ENCODE measurements at places on chromosomes 3 and 15.

DNA sequence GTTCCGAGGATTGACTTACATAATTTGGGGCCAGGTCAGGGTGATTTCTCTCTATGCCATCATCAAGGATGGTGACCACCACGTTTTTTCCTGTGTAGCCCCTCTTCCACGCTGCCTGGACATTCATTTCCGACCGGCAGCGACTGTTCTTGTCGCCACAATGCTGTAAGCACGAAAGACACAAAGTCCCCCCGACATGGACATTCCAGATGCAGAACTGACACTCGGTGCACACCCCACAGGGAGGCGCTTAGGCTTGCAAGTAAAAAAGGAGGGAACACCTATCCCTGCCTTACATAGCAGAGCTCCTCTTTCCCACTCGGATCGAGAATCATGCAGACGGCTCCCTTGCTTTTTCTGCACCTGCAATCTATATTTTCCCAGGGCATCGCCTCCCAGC, 58.2 kb downstream of the PCSK6 start:
- DNase-seq: no peak

GRCh38 chr3:189570916-189571315, 60.3 kb upstream of the TP63 start:
- DNase-seq: peak; percentile 25

- DNase-seq: peak; percentile 3
These were observed 143.4 kb downstream of the FEZF2 start for GRCh38 chr3:62229908-62230307.

DNA sequence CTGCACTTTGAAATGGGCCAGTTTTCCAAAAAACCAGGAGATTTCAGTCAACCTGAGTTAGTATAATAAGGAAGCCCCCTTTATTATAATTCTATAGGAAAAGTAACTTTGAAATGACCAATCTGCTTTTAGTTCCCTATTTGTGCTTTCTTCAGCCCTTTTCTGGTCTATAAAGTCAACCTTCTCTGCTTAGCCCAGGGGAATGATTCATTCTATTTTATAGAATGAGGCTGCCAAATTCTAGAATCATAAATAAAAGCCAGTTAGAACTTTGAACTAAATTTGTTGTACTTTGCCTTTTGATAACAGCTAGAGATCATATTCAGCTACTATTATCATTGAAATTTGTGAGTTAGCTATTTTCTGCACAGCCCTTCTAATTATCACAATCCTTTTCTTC, 24.7 kb downstream of the CIP2A start:
- DNase-seq: peak; percentile 15

DNA sequence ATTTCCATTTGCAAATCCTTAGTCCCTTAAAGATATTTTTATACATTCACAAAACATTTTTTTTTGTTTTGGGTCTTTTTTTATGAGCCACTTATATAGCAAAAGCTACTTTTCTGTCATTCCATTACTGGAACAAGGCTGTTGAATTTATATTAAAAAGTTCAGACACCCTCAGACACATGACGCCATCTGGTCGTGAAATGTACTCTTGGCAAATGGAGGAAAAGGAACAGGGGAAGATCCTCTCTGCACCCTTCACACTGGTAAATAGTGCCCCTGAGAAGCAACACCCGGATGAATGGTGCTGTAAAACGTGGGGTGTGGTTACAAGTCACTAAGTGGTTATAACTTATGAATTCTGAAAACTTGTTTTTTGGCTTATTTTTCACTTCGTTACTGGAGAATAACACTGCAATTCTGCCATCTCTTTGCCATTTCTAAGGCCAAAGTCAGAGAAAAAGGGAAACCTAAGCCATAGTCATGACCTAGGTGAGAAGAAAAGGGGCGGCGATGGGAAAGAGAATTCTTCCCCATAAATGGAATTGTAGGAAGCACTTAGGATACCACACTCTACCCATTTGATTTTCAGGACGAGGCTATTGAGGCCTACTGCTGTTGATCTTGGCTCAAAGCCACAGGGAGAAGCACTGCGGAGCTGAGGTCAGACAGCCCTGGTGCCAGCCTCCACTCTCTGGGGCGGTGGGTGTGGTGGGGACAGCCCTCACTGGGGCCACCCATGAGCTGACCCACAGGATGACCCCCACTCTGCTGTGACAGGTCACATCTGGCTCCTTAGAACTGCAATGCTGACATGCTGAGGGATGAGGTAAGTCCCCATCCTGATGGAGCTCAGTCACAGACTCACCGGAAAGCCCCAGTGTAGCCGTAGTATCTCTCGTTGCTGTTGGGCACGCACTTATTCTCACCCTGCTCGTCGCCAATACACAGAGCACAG, 21.9 kb downstream of the LTF start:
- DNase-seq: peak; percentile 70

DNA sequence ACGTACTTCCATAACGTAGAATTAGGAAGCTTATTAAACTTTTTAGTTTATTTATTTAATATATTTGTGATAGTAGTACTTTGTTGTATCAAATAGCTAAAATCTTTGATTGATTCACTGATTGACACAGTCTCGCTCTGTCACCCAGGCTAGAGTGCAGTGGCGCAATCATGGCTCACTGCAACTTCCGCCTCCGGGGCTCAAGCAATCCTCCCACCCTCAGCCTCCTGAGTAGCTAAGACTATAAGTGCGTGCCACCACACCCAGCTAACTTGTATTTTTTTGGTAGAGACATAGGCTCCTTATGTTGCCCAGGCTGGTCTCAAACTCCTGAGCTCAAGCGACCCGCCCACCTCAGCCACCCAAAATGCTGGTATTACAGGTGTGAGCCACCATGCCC, 5.7 kb downstream of the APH1B start:
- no peak for DNase-seq

DNA sequence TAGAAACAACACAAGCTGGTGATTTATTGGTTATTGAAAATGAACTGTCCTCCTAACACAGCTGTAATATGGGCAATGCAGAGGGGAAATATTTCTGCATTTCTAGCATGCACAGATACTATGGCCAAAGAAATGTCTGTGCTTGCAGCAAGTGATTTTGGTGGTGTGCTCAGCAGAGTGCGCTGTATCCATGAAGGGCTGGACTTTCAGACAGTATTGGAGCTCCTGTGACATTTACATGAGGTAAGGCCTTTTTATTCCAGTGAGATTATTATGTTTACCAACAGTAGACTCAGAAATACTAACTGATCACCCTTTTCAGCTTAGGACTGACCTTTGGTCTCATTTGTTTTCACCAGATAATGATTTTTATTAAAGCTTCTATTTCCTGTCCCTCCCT, 1302.6 kb upstream of the EPHA6 start:
- DNase-seq: no peak

- DNase-seq: peak; percentile 22
These were observed 145.5 kb upstream of the ABHD17C start for GRCh38 chr15:80549654-80550053.

DNA sequence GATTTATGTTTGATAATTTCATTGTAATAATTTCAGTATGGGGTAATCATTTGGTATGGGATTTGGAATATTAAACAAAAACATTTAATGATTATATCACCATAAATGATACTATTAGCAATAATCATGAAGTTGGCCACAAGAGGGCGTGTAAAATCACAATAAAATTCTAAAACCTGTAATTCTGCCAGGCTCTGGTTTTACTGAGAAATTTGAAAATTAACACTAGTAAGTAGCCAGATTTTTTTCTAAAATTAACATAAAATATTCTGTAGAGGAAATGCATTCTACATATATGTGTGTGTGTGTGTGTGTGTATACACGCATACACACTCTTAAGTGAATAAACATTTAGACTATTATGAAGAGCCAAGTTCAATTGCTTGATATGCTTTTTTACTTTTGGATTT, 40.5 kb downstream of the FEZF2 start:
- peak; percentile 72 for DNase-seq

GRCh38 chr15:39400821-39401550, 179.9 kb upstream of the THBS1 start:
- DNase-seq: no peak

DNA sequence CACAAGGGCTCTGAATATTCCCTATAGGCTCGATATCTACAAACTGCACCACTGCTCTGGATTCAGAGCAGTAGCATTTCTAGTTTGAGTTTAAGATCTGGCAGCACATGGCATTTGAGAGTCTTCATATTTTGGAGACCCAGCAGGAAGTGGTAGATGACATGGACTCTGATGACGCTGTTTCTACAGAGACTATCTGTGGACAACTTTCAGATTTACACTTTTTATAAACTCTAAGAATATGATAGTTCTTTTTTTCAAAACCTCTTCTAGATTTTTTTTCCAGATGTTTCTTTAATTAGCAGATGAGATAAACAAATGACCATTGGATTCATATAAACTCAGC, 35.8 kb downstream of the ARMC8 start:
- DNase-seq: no peak

DNA sequence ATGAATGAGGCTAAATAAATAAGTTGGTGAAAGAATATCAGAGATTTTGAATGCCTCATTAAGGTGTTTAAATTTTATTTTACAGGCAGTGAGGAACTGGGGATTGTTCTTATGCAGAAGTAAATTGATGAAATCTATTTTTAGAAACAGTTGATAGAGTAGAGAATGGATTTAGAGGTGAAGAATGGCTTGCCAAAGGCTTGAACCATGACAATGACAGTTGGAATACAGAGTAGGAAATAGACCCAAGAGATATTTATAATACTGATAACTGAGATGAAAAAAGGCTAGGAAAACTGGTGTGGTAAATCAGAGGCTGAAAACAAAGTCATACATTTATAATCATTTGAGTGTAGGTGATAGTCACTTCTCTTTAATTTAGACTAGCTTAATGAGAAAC, 39.0 kb upstream of the RBMS3 start:
- DNase-seq: no peak

GRCh38 chr15:76460871-76461270, 124.3 kb downstream of the ISL2 start:
- DNase-seq: peak; percentile 21

DNA sequence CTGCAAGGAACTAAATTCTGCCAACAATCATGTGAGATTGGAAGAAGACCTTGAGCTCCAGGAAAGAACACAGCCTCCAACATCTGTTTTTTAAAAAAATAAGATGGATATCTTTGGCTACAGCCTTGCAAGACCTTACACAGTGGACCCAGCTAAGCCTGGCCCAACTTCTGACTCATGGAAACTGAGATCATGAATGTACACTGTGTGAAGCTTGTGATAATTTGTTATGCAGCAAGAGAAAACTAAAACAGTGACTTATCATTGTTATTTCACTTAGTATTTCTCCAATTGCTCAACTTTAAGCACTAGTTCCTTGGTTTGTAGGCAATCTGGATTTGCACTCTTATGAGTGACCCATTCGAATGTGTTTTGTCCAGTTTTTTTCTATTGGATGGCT, 29.3 kb downstream of the SHQ1 start:
- DNase-seq: peak; percentile 82

- peak; percentile 81 for DNase-seq
These were observed 66.4 kb upstream of the TJP1 start for GRCh38 chr15:29888646-29889045.

GRCh38 chr3:50655009-50655830, 19.5 kb upstream of the DOCK3 start:
- no peak for DNase-seq

GRCh38 chr3:10142707-10143560, 1.4 kb downstream of the VHL start:
- DNase-seq: peak; percentile 32

GRCh38 chr15:88690331-88690730, 51.5 kb downstream of the ISG20 start:
- DNase-seq: no peak

GRCh38 chr3:172107403-172107802, 68.0 kb downstream of the FNDC3B start:
- DNase-seq: no peak

Data from adipocyte (in vitro differentiated cells).